ENCODE measurements at places on chromosomes 3 and 15.

DNA sequence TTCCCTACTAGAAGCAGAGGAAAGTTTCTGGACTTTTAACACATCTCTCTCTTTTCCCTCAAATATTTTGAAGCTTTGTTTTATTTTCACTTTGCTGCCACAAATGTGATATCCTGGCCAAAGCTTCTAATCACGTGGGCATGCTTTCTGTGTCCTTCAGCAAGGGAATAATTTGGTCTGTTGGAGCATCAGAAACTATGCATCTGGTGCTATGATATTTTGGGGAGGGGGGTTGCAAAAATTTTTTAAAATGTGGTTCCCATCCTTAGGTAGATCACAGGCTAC is 254.2 kb downstream of the GAP43 start:
- DNase-seq = no peak

DNA sequence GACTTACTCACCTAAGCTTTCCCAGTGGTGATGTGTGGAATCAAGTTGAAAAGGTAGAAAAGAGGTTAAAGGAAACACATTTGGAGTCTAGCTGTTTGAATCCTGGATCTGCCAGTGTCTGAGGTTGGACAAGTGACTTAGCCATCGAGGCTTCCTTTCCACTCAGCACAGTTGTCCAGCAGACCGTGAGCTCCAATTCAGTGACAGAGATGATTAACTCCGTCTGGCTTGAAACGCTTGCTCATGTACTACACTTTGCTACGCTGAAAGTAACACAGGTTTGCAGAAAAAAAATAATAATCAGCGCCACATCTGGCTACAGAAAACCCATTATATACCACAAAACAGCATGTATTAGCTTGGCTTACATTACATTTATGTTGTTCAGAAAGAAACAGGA is 364.9 kb upstream of the MCTP2 start:
- no peak for DNase-seq

DNA sequence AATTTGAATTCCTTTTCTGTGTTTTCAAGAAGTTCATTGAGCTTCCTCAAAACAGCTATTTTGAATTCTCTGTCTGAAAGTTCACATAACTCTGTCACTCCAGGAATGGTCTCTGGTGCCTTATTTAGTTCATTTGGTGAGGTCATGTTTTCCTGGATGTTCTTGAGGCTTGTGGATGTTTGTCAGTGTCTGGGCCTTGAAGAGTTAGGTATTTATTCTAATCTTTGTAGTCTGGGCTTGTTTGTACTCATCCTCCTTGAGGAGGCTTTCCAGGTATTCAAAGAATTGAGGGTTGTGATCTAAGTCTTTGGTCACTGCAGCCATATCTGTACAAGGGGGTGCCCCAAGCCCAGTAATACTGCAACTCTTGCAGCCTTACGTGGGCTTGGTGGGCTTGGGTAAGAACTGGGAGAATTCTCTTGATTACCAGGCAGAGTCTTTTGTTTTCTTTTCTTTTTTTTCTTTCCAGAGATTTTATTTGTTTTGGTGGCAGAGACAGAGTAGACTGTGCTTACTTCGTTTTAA is 19.3 kb upstream of the CCNDBP1 start:
- DNase-seq = no peak

DNA sequence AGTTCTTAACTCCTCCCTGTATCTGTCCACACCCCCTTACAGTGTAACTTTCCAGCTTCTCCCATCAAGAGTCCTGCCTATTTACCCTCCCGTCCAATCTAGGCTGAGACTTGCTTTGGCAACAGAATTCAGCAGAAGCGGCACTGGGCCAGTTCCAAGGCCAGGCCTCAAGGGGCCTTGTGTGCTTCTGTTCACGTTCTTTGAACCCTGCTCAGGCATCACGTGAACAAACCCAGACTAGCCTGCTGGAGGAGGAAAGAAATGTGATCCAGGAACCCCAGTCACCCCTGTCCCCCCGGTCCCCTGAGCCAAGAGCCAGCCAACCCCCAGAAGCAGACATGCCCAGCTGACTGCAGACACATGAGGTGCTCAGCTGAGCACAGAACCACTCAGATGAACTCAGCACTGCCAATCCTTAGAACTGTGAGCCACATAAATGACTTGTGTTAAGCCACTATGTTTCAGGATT is 76.1 kb upstream of the DCLK3 start:
- DNase-seq = no peak

GRCh38 chr3:172057059-172057458 is 17.7 kb downstream of the FNDC3B start:
- no peak for DNase-seq

GRCh38 chr15:25700916-25701315 is 162.2 kb downstream of the ATP10A start:
- DNase-seq = no peak

DNA sequence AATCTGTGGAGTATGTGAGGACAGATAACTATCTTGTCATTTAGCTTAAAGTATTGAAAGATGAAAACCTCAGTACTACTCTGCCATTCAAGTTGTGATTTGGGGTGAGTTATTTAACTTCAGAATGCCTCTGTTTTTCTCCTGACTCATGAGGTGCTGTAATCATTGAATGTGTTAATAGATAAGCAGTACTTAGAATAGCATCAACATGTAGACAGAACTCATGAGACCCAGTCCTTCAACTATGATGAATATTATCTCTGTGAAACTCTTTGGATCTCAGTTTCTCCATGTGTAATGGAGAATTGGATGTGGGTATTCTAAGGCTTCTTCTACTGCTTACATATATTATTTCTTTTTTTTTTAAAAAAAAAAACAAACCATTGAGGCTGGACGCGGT is 431.4 kb downstream of the GRM7 start:
- no peak for DNase-seq

DNA sequence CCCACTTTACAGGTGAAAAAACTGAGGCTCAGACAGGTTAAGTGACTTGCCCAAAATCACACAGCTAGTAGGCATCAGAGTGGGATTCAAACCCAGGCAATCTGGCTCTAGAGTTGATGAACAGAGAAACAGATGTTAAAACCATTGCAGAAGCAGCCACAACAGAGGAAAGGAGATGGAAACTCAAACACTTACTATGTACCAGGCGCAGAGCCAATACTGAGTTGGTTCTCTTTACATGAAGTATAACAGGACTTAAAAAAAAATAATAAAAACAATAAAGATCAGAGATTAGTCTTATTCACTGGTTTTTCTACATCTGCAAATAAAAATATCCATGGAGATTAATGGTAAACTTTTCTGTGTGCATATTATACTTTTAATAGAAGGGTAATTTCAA is 84.9 kb upstream of the SPATA12 start:
- DNase-seq = no peak

DNA sequence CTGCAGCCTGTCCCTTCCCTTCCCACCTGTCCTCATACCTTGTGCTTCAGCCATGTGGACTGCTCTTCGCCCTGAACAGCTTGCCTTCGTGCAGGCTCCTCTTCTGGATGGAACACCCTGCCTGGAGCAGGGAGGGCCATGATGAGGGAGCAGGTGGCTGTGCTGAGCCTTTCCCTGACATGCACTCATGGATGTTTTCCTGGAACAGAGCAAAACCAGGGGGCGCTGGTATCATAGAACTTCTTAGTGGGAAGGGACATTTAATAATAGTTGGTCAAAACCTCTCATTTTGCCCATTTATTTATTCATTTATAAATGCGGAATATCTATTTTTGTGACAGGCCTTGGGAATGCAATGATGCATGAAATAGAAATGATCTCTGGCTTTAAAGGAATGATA is 149.3 kb downstream of the CACNA1D start:
- no peak for DNase-seq

DNA sequence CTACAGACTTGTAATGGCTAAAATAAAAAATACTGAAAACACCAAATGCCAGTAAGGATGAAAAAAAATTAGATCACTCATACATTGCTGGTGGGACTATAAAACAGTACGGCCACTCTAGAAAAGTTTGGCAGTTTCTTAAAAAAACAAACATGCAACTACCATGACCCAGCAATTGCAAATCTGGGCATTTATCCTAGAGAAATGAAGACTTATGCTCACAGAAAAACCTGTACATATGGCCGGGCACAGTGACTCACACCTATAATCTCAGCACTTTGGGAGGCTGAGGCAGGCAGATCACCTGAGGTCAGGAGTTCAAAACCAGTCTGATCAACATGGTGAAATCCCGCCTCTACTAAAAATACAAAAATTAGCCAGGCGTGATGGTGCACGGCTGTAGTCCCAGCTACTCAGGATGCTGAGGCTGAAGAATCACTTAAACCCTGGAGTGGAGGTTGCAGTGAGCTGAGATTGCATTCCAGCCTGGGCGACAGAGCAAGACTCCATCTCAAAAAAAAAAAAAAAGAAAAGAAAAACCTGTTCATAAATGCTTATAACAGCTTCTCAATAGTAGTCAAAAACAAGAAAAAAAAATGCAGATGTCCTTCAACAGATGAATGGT is 5.6 kb downstream of the TP53BP1 start:
- no peak for DNase-seq

DNA sequence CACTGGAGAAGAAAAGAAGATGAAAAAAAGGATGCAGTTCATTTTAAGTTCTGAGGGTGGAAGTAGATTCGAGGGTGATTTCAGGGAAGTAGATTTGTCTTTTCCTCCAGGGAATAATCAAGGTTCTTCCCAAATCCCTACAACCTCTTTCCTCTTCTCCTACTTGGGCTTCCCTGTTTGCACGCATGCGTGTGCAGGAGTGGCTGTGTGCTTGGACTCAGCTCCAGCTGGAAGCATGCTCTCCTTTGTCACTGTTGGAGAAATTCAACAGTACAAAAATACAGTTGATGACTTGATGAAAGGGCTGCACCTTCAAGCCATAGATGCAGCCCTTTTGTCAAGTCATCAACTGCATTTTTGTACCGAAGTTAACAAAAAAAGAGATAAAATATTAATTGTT is 3.8 kb downstream of the OR5K2 start:
- DNase-seq = no peak

DNA sequence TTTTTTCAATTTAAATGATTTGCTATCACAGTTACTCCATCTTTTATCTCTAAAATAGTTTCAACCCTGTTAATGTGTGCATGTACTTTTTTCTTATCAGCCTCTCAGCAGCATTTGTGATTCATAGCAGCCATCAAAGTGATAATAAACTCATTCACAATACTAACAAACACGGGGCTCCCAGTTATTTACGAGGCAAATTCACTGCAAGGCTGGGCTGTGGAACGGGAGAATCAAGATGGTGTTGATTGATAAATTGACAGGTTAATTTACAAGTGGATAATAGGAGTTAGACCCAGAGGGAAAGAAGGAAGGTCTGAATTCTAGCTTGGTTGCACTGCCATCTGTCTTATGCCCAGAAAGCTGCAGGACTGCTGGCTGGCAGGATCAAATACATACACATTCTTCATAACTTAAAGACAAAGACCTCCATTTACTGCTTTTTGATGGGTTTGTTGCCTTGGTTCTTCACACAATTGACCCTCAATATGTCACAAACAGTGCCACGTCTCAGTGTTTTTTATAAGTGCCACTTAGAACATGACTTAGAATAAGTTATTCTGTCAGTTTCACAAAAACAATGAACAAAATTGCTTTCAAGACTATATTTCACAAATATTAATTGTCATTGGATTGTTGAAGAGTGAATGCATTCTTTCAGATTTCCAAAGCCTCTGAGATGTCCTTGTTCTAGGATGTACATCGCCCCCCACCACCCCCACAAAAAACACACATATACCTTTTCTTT is 562.8 kb downstream of the NR2F2 start:
- DNase-seq = no peak

DNA sequence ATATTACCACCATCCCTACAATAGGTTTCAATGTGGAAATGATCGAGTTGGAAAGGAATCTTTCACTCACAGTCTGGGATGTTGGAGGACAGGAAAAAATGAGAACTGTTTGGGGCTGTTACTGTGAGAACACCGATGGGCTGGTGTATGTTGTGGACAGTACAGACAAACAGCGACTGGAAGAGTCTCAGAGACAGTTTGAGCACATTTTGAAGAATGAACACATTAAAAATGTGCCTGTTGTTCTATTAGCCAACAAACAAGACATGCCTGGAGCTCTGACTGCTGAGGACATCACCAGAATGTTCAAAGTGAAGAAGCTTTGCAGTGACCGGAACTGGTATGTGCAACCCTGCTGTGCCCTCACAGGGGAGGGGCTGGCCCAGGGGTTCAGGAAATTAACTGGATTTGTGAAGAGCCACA is 510 bp downstream of the ARL14 start:
- DNase-seq = no peak

GRCh38 chr3:193872265-193872753 is 263.6 kb upstream of the HES1 start:
- DNase-seq = no peak

GRCh38 chr15:75232826-75233503 is 25.2 kb upstream of the GOLGA6C start:
- no peak for DNase-seq

GRCh38 chr15:24862726-24863521 is 91.9 kb upstream of the SNRPN start:
- no peak for DNase-seq

- no peak for DNase-seq
Measured at GRCh38 chr15:39393575-39394335, 187.1 kb upstream of the THBS1 start.

- no peak for DNase-seq
Measured at GRCh38 chr3:16401273-16401672, 112.2 kb downstream of the RFTN1 start.

GRCh38 chr3:105584003-105584790 is 217.5 kb downstream of the ALCAM start:
- DNase-seq = no peak

GRCh38 chr3:52194485-52195290 is 3.3 kb upstream of the ALAS1 start:
- DNase-seq = no peak

DNA sequence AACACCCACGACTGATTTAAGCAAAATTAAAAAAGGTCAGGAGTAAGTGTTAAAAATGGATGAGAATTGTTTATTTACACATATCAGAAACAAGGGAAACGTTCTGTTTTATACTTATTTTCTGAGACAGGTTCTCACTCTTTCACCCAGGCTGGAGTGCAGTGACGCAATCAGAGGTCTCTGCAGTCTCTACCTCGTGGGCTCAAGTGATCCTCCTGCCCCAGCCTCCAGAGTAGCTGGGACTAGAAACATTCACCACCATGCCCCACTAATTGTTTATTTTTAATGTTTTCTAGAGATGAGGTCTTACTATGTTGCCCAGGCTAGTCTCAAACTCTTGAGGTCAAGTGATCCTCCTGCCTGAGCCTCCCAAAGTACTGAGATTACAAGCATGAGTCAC is 1080.3 kb downstream of the ROBO1 start:
- no peak for DNase-seq

DNA sequence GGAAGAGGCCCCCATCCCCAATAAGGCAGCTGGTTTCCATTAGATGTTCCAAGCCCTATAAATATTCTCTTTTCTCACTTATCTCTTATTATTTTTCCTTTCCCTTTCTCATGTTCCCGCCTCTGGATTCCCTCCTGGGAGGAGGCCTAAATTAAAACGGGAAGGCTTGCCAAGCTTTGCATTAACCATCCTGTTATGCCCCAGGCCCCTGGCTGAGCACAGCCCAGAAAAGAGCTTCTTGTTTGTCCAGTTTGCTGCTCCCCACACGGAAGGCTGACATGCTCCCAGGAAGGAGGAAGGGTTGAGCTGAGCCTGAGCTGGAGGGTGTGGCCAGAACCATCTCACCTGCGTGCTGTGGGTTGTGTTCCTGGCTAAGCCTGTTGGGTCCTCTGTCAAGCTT is 63.1 kb upstream of the BOC start:
- DNase-seq = no peak

- no peak for DNase-seq
Measured at GRCh38 chr3:53673722-53674350, 172.4 kb downstream of the CHDH start.

- DNase-seq = no peak
Measured at GRCh38 chr3:70822669-70823068, 510.2 kb upstream of the MDFIC2 start.

Data from stimulated activated CD4-positive, alpha-beta T cell treated with anti-CD3 and anti-CD28 coated beads, Interleukin-15, amount 100 ng/mL, for 1 hour (primary cell).